Type B pancreatic cell (in vitro differentiated cells): ENCODE measurements at places on chromosomes 7 and 10. TPM values are rescaled to one million over a fixed set of nuclear protein-coding genes. Genes with fewer than 3 reads are reported as not detected.

DNA sequence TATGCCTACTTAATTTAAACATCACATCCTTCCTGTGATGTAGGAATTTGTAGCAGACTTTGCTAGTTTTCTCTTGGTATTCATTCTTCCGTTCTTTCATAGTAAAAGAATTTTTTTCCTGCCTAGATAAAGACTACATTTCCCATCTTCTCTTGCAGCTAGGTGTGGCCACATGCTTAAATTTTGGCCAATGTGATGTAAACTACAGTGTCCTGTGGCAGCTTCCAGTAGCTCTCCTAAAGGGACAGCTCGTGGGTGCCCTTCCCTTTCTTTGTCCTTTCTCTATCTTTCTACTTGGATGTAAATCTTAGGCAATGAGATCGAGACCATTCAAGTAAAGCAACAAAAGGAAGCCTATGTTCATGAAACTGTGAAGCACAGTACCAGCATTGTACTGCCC, 58.6 kb downstream of the ASAH2B start:
- DNase-seq = no peak

TDRD1 gene
- not detected in 2 replicates for total RNA-seq

ANXA7 gene
- total RNA-seq = 60.6 and 72.5 TPM in 2 replicates

OR2A5 gene
- not detected in 2 replicates for total RNA-seq

GRCh38 chr10:100254191-100254590, 13.2 kb downstream of the CWF19L1 start:
- DNase-seq = no peak

- no peak for DNase-seq
Observed at GRCh38 chr10:70917226-70917625, 28.9 kb upstream of the PCBD1 start.

DNA sequence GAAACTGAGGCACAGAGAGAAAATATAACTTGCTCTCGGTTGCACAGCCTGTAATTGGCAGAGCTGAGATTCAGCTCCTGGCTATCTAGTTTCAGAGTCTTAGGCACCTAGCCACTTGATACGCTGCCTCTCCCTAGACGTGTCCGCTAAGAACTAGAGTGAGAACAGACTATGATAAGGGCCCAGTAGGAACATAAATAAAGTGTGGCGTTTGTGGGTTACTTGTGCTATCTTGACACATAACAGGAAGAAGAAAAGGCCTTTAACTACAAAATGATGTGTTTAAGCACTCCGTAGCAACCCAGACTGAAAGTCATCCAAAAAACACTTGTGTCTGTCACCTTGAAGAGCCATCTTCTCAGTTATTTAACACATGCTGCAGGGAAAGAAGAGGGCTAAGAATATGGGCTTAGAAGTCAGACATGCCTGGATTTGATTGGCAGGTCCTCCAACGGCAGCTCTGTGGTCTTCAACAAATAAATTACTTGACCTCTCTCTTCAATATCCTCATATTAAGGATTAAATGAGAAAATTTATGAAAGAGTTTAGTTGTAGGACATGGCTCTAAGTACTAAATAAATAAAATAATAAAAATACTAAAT, 96.2 kb downstream of the SGMS1 start:
- DNase-seq = no peak

ERVW-1 gene
- total RNA-seq = 0.12 and 1.2 TPM in 2 replicates

CDK14 gene
- 38.1 and 43.5 TPM in 2 replicates for total RNA-seq

DNA sequence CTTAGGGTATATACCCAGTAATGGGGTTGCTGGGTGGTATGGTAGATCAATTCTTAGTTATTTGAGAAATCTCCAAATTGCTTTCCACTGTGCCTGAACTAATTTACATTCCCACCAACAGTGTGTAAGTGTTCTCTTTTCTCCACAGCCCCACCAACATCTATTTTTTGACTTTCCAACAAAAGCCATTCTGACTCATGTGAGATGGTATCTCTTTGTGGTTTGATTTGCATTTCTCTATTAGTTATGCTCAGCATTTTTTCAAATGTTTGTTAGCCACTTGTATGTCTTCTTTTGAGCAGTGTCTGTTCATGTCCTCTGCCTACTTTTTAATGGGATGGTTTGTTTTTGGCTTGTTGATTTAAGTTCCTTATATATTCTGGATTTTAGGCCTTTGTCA, 66.4 kb downstream of the MGAM2 start:
- no peak for DNase-seq

DNA sequence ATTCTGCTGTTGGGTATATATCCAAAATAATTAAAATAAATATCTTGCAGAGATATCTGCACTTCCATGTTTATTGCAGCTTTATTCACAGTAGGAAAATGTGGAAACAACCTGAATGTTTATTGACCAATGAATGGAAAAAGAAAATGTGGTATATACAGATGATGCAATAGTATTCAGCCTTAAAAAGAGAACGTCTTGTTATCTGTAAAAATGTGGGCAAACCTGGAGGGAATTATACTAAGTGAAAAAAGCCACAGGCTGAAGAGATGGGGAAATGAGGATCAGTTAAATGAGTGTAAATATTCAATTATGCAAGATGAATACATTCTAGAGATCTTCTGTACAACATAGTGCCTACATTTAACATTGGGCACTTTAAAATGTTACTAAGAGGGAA, 766.1 kb upstream of the IGFBP3 start:
- no peak for DNase-seq

SEC31B gene
- total RNA-seq = 8.9 and 20.9 TPM in 2 replicates

- no peak for DNase-seq
Observed at GRCh38 chr10:92203919-92204623, 86.8 kb downstream of the CPEB3 start.

MEOX2 gene
- total RNA-seq = 3.0 TPM in 1 of 2 replicates, not detected in the other

- DNase-seq = no peak
Observed at GRCh38 chr10:132149917-132150316, 36.8 kb upstream of the DPYSL4 start.

- no peak for DNase-seq
Observed at GRCh38 chr10:52609626-52610240, 162.9 kb downstream of the MBL2 start.

C10orf53 gene
- total RNA-seq = not detected in 2 replicates

- DNase-seq = no peak
Observed at GRCh38 chr7:152340161-152340560, 95.6 kb downstream of the KMT2C start.

HUS1 gene
- total RNA-seq = 26.4 and 34.5 TPM in 2 replicates

NPTX2 gene
- 14.2 and 24.6 TPM in 2 replicates for total RNA-seq

APBB1IP gene
- total RNA-seq = 0.12 and 0.48 TPM in 2 replicates

FAM180A gene
- 0.14 TPM in 1 of 2 replicates, not detected in the other for total RNA-seq

DNA sequence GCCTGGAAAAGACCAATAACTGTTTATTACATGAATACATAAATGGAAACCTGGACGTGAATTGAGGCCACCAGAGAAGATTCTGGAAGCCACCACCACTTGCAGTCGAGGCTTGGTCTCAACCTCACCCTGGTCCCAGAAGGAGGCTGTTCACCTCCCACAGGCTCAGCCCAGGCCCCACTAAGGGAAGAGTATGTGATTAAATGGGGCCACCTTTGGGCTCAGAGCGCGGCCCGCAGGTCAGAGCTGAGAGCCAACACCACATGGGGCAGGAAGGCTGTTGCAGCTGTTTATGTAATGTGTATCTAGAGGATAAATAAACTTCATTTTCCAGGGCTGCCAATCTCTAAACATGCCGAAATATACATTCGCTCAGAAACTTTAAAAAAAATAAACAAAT, 17.6 kb upstream of the FGFR2 start:
- no peak for DNase-seq

AASS gene
- 6.3 and 40.8 TPM in 2 replicates for total RNA-seq

DNA sequence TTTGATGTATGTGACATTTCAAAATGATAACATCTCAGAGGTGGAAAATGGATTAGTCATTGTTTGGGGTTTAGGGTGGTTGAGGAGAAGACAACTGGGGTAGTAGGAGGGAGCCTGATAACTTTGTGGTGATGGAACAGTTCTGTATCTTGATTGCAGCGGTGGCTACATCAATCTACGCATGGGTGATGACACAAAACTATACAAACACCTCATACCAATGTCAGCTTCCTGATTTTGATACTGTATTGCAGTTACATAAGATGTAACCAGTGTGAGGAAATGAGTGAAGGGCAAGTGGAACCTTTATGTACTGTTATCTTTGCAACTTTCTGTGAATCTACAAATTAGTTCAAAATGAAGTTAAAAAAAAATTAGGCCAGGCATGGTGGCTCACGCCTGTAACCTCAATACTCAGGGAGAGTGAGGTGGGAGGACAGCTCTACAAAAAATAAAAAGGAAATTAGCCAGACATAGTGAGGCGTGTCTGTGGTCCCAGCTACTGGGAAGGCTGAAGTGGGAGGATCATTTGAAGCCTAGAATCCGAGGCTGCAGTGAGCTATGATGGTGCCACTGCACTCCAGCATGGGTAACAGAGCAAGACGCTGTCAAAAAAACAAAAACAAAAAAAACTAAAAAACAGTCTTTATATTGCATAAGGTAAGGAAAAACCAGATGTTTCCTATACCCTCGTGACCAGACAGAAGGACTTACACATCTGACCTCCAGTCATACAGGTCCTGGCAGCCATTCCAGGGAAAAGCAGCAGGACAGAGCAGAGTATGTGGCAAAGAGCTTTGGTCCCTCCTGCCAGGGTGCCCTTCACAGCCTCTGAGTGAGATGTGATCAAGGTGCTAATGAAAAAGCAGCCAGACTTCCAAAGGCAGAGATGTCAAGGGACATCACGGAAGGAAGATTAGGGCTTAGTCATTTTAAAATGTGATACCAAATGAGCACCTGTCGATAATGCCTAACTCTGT, 50.8 kb downstream of the CYTH3 start:
- no peak for DNase-seq

DNA sequence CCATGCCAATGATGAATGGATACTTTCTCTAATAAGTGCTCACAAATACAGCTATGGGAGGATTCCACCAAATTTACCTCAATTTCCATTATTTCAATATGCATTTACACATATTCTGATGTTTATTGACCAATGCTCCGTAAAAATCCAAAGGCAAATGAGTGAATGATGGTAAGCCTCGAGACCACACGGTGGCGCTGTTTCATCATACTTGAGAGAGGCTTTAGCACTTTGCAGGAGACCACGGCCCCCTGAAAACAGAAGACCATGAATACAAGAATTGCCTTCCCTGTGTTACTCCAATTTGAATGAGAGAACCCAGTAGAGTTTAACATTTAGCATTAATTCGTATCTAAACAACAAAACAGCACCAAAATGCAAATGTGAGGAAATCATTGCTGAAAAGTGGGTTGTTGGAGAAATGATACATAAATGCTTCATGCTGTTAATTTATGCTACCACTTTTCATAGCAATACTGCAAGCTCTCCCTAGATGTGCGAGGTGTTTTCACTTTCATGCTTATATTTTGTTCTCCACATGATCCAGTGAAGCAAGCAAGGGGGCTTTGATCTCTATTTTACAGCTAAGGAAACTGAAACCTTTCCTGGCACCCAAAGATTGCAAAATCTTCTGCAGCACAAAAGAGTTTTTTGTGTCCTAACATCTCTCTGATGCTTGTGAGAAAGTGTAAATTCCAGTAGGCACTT, 35.4 kb downstream of the TRIL start:
- no peak for DNase-seq

GRCh38 chr10:117955176-117955575, 91.6 kb downstream of the RAB11FIP2 start:
- no peak for DNase-seq

GRCh38 chr10:12808014-12808613, 193.4 kb downstream of the CCDC3 start:
- DNase-seq = no peak

DNA sequence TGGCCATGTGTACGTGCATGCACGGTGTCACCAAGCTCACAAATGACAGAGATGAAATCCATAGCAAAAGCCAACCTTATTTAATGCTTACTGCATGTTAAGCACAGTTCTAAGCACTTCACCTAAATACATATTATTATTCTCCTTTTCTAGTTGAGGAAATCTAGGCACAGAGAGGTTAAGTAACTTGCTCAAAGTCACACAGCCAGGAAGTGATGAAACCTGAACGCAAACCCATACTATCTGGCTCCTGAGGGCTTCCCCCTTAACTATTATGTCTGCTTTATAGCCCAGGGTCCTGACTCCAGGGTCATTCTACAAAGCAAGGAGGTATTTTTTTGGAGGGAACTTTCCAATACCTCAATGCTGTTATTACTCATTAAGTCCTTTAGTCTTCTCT, 61.7 kb downstream of the GAD2 start:
- no peak for DNase-seq

- DNase-seq = no peak
Observed at GRCh38 chr10:17871036-17871435, 61.9 kb downstream of the MRC1 start.

GRCh38 chr10:122515588-122516231, 44.8 kb upstream of the DMBT1 start:
- DNase-seq = no peak

DNA sequence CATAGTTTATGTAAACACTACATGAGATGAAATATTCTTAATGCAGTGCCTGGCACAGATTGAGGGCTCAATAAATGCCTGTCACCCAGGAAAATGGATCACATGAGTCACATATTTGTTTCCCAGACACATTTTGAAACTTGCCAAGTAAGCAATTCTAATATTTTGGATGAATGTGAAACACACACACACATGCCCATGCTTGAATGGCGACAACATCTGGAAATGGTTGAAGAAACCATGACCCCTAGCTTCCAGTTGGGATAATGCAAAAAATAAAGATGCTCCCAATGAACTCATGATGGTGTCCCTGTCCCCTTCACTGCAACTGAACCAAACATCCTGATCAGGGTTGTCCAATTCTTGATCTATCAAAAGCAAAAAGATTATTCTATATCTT, 797.3 kb downstream of the XPNPEP1 start:
- no peak for DNase-seq

NOC3L gene
- 17.2 and 21.1 TPM in 2 replicates for total RNA-seq

DNA sequence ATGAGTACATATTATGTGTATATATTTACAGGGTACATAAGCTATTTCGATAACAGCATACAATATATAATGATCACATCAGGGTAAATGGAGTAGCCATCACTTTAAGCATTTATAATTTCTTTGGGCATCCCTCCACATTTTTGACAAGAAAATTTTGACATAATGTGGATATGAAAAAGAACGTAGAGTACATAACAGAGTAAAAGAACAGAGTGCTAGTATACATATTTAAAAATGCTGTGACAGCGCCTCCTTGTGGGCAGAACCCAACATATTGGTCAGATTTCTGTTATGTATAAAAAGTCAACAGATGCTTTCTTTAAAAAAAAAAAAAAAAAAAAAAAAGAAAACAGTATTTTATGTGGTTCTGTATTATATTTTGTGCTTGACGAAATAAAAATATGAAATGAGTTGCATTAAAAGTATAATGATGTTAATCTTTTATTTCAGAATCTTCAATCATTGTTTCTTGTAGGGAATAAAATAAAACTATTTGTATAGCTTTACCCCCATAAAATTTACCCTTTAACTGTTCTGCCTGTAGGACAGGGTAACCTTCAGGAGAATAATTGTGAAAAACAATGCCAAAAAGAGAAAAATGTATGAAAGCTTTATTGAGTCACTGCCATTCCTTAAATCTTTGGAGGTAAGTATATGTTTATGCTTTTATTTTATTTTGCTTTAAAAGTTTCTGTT, 18.3 kb upstream of the HBP1 start:
- DNase-seq = no peak

GRCh38 chr7:99752356-99752755, 17.4 kb upstream of the CYP3A7 start:
- DNase-seq = no peak

CEP55 gene
- total RNA-seq = 7.4 and 14.8 TPM in 2 replicates

CDNF gene
- total RNA-seq = 1.1 and 1.3 TPM in 2 replicates

ANKRD1 gene
- 2.1 and 3.3 TPM in 2 replicates for total RNA-seq
